ENCODE measurements at places on chromosomes 16 and 17. TPM values are rescaled to one million over a fixed set of nuclear protein-coding genes. Genes with fewer than 3 reads are reported as not detected.
A peak's percentile ranks its signal among the peaks of the same experiment; 100 is the strongest.

UMOD gene
- not detected for total RNA-seq

PLLP gene
- 2.3 TPM for total RNA-seq

KRT20 gene
- not detected for total RNA-seq

GRCh38 chr17:50508573-50509460 lies 578 bp downstream of the MYCBPAP start:
- no peak for DNase-seq

GRCh38 chr17:81683208-81683583 lies 401 bp downstream of the ARL16 start:
- DNase-seq: no peak

DNA sequence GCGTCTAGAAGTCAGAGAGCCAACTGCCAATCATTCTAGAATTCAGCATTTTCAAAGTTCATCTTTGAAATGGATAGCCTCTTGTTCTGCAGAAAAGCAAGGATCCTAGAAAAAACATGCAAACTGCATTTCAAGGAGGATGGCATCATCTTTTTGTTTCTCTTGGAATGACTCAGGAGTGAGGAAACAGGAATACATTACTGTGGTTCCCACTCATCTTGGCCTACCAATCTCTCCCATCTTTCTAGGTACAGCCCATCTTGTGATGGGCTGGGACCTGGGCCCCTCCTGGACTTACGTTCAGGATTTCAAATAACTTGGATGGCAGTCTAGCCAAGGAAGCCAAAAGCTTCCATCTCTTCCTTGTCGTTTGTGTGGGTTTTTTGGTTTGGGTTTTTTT lies 363.4 kb downstream of the CDH13 start:
- DNase-seq: no peak

PRAC2 gene
- not detected for total RNA-seq

DNA sequence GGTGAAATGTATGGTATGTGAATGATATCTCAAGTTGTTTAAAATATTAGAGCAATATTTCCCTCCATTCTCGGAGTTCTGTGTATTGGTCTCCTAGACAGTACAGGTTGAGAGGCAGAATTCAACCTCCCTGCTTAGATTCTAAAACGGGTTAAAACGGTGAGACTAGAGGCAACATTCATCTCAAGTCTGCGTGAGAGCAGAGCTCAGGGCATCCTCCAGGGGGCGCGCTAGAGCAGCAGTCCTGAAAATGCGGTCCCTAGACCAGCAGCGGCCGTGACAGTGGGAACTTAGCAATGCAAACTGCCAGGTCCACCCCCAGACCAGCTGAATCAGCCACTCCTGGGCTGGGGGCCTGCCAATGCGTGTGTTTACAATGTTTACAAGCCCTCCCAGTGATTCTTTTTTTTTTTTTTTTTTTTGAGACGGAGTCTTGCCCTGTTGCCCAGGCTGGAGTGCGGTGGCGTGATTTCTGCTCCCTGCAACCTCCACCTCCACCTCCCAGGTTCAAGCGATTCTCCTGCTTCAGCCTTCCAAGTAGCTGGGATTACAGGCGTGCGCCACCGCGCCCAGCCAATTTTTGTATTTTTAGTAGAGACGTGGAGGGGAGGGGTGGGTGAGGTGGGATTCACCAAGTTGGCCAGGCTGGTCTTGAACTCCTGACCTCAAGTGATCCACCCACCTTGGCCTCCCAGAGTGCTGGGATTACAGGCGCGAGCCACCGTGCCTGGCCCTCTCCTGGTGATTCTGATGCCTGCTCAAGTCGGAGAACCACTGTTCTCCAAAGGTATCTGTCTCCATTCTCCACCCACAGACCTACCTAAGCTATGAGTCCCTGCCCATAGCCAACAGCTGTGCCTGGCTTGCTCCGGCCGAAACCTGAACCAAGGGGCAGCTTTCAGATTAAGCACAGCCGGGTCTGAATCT lies 24.2 kb downstream of the KLHL36 start:
- DNase-seq: peak; percentile 96

TBC1D16 gene
- 109 TPM for total RNA-seq

EVI2A gene
- not detected for total RNA-seq

GRCh38 chr17:77332034-77332971 lies 191.5 kb downstream of the SEC14L1 start:
- DNase-seq: no peak

ST6GALNAC1 gene
- not detected for total RNA-seq

- no peak for DNase-seq
Measured at GRCh38 chr17:80585890-80586845, 41.5 kb downstream of the RPTOR start.

ACSM3 gene
- 6.2 TPM for total RNA-seq

LGALS9B gene
- total RNA-seq: not detected

ZP2 gene
- not detected for total RNA-seq

- peak; percentile 71 for DNase-seq
Measured at GRCh38 chr17:10349403-10349802, 23.4 kb downstream of the MYH13 start.

JPH3 gene
- 28.4 TPM for total RNA-seq

RAPGEFL1 gene
- 18.1 TPM for total RNA-seq

- DNase-seq: no peak
Measured at GRCh38 chr17:19799796-19800195, 51.7 kb upstream of the ALDH3A1 start.

- no peak for DNase-seq
Measured at GRCh38 chr16:31334934-31335333, 20.0 kb upstream of the ITGAX start.

GRCh38 chr17:48769009-48769675 lies 40.6 kb upstream of the HOXB13 start:
- DNase-seq: no peak

- no peak for DNase-seq
Measured at GRCh38 chr17:61260071-61260797, 139.4 kb upstream of the TBX2 start.

DNA sequence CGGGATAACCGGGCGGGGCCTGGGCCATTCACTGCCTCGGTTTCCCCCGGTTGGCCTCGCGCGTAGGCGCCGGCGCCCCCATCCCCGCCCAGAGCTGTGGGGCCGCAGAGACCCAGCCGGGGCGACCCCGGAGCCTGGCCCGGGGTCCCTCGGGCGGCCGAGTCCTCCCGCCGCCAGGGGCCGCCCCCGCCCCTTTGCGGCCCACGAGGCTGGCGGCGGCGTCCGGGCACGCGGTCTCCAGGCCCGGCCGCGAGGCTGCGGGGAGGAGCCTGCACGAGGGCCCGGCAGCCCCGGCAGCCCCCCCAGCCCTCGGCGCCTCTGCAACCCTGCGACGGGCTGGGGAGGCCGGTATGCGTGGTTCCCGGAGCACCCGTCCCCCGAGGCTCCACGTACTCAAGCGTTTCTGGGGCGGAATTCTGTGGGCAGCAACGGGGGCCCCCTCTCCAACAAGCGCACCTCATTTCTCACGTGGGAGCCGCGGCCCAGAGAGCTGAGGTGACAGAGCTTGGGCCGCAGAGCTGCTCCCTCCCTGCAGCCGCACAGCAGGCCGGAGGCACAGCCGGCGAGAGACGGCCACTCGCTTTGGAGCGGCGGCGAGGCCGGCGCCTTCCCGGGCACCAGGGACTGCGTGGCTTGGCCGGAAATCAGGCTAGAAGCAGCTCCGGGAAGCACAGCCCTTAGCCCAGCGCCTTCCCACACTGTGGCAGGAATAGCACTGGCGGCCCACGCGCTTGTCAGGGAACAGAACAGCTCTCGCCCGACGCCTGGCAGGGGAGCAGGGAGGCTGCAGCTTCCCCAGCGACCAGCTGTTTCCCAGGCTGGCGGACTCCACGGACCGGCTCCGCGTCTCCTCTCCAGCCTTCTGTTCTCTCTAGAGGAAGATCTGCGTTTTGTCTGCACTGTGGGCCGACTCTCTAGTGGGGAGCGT lies 867 bp upstream of the LIMD2 start:
- DNase-seq: peak; percentile 72

MT1B gene
- total RNA-seq: not detected

GRCh38 chr16:66741950-66742808 lies 9.2 kb downstream of the DYNC1LI2 start:
- no peak for DNase-seq

ENDOV gene
- total RNA-seq: 10.6 TPM

- no peak for DNase-seq
Measured at GRCh38 chr16:81879625-81880024, 100.5 kb downstream of the PLCG2 start.

TBX6 gene
- 2.8 TPM for total RNA-seq

GRCh38 chr17:77115947-77116346 lies 24.8 kb upstream of the SEC14L1 start:
- DNase-seq: no peak

DNA sequence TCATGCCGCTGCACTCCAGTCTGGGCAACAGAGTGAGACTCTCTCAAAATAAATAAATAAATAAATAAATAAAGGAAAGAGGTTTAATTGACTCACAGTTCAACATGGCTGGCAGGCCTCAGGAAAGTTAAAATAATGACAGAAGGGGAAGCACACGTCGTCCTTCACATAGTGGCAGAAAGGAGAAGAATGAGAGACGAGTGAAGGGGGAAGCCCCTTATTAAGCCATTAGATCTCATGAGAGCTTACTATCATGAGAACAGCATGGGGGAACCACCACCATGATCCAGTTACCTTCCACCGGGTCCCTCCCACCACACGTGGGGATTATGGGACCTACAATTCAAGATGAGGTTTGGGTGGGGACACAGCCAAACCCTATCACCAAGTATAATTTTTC lies 54.5 kb downstream of the PAFAH1B1 start:
- DNase-seq: no peak

PRKCB gene
- 12.1 TPM for total RNA-seq

- DNase-seq: no peak
Measured at GRCh38 chr17:31378638-31379037, 12.8 kb upstream of the RAB11FIP4 start.

- no peak for DNase-seq
Measured at GRCh38 chr17:40352779-40353394, 11.7 kb downstream of the GJD3 start.

GRCh38 chr17:27502526-27503324 lies 46.5 kb downstream of the KSR1 start:
- no peak for DNase-seq

DNA sequence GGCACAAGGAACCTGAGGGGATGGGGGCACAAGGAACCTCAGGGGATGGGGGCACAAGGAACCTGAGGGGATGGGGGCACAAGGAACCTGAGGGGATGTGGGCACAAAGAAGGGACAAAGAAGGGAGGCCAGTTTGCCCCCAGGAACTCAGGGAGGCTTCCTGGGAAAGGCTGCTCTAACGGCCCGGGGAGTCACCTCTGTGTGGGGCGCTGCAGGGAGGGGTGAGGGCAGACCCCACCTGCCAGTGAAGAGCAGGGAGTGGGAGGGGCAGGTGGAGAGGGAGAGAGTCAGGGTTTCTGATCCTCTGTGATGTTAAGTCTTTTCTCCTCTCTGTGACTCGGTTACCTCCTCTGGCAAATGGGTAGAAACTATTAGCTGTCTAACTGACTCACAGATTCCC lies 57.7 kb downstream of the TIMM22 start:
- no peak for DNase-seq

DNA sequence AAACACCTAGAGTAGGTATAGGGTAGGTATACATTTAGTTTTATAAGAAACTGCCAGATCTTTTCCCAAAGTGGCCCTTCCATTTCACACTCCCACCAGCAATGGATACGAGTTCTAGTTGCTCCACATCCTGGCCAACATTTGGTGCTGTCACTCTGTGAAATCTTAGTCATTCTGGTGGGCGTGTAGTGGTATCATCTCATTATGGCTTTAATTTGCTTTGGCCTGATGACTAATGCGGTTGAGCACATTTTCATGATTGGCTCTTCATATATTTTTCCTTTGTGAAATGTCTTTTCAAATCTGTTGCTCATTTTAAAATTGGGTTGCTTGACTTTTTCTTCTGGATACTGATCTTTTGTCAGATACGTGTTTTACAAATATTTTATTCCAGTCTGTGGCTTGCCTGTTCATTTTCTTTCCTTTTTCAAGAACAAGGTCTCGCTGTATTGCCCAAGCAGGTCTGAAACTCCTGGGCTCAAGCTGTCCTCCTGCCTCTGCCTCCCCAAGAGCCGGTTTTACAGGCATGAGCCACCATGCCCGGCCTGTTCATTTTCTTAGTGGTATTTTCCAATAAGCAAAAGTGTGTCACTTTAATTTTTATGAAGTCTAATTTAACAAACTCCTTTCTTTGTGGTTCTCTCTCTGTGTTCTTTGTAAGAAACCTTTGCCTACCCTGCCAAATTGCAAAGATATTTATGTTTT lies 192.4 kb downstream of the SEC14L1 start:
- no peak for DNase-seq

CX3CL1 gene
- 1.4 TPM for total RNA-seq

ATP2C2 gene
- total RNA-seq: 3.6 TPM

GRCh38 chr17:42329025-42329976 lies 41.0 kb downstream of the STAT5A start:
- peak; percentile 89 for DNase-seq

- DNase-seq: no peak
Measured at GRCh38 chr16:31331807-31332301, 23.1 kb upstream of the ITGAX start.

GRCh38 chr16:1108299-1109252 lies 12.5 kb upstream of the C1QTNF8 start:
- DNase-seq: no peak

DNA sequence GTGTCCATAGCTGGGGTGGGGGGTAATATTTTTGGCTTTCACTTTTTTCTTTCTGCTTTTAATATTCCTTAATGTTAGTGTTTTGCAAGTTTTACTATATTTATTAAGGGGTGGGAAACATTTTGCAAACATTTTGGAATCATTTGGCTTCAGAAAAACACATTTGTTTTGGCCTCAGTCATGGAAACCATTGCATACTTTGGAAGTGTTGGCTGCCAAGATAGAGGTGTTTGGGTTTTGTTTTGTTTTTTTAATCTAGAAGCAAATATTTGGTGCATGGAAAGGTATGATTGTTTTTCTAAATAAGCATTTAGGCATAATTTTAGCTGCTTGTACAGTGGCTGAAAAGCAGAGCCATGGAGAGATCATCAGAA lies 243.3 kb downstream of the KATNIP start:
- DNase-seq: no peak

DNA sequence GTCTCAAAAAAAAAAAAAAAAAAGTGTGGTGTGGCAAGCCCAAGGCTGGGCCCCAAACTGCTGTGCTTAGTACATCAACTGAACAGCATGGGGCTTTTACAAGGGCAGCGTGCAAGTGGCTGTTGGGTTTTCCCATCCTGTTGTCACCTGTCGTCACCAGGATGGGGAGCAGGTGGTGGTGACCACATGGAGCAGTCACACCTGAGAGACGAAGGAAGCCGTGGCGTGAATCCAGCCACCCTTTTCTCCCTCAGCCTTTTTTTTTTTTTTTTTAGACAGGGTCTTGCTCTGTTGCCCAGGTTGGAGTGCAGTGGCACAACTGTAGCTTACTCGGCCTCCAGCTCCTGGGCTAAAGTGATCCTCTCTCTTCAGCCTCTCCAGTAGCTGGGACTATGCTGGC lies 4.1 kb upstream of the MRPL58 start:
- DNase-seq: no peak

TRPV2 gene
- 2.1 TPM for total RNA-seq

- DNase-seq: no peak
Measured at GRCh38 chr16:49096176-49096945, 185.3 kb downstream of the CBLN1 start.

DNA sequence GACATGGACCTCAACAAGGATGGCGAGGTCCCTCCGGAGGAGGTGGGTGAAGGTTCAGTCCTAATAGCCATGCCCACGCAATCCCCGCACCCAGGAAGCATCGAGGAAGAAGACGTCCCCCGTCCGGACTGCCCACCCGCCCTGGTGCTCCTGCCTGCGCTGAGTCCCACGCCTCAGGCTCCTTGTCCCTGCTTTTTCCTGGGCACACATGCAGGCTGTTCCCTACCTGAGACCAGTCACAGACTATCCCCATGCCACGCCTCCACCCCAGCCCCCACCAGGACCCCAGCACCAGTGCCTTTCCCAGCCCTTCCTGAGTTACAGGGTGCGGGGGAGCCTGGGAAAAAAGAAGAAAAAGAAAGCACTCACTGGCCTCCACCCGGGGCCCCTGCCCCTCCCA lies 9.0 kb downstream of the FKBP10 start:
- DNase-seq: no peak
